ENCODE measurements at places on chromosomes 4 and X. TPM values are rescaled to one million over a fixed set of nuclear protein-coding genes. Genes with fewer than 3 reads are reported as not detected.

DNA sequence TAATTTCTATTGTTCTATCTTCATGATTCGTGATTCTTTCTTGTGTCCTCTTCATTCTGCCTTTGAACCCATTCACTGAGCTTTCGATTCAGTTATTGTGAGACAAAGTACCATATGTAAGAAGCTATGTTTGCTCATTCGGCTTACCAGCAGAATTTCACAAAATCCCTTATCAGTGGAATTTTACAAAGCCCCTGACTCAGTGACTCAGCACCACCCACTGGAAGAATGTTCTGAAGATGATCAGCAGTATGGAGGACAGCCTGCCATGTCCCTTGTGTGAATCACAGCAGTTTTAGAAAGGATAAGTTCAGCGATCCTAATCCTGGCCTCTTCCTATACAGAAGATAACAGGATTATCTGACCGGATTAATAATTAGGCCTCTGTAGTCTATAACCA lies 5.8 kb upstream of the UXT start:
- DNase-seq = no peak

DNA sequence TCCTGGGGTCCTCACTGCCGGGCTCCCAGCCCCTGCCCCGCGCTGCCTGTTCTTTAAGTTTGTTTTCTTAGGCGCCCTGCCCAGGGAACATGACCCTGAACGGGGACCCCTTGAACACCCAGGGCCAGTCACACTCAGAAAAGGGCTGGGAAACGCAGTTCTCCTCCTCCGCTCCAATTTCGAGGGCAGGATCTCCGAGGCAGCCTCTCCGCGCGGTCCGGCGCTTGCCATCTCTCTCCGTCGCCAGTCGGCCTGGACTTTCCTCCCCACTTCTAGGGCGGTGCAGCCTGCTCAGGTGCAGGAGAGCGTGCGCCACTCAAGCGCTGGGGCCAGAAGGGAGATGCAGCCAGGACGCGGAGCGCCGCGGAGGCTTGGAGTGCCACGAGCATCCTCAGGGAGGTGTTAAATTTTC lies 9.9 kb downstream of the PRDM8 start:
- DNase-seq = no peak

DOCK11 gene
- total RNA-seq = 16.7 TPM

- DNase-seq = peak; percentile 10
Measured at GRCh38 chr4:104942990-104943743, 203.5 kb upstream of the TET2 start.

GAGE12E gene
- not detected for total RNA-seq

DNA sequence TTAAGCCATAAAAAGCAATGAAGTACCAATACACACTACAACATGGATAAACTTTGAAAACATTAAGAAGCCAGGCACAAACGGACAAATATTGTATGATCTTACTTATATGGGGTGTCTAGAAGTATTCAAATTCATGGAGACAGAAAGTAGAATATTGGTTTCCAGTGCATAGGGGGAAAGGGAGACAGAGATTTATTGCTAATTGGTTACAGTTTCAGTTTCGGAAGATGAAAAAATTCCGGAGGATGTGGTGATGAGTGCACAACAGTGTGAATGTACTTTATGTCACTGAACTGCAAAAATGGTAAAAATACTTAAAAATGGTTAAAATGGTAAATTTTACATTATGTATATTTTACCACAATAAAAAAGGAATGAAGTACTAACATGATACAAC lies 5.1 kb upstream of the PRDX4 start:
- no peak for DNase-seq

GRCh38 chrX:113726466-113726865 lies 857.4 kb upstream of the HTR2C start:
- no peak for DNase-seq

- no peak for DNase-seq
Measured at GRCh38 chrX:2819345-2820135, 9.2 kb upstream of the GYG2 start.

CCNB3 gene
- 10.9 TPM for total RNA-seq

FRMD7 gene
- total RNA-seq = 0.82 TPM

DNA sequence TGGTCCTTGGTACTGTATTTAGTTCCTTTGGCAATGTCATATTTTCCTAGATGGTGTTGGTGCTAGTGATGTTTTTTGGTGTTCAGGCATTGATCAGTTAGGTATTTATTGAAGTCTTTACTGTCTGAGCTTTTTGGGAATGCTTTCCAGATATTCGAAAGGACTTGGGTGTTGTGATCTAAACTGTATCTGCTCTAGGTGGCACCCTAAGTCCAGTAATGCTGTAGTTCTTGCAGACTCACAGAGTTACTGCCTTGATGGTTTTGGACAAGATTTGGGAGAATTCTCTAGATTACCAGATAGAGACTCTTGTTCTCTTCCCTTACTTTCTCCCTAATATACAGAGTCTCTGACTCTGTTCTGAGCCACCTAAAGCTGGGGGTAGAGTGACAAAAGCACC lies 513.6 kb upstream of the PITX2 start:
- DNase-seq = no peak

DNA sequence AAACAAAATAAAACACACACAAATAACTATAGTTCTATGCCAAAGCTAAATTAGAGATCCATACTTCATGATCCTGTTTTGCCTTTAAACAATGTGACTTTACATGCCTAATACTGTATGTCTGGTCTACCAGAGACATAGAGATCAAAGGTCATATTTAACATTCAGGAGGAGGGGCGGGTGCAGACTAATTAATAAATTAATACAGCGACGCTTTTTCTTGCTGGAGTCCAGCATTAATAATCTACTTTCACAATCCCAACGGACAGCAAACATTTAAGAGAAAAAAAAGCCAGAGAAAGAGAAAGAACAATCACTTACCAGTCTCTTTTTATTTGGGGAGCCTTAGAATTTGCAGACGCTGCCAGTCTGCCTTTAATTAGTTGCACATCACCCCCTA lies 509 bp downstream of the CXXC4 start:
- no peak for DNase-seq

DNA sequence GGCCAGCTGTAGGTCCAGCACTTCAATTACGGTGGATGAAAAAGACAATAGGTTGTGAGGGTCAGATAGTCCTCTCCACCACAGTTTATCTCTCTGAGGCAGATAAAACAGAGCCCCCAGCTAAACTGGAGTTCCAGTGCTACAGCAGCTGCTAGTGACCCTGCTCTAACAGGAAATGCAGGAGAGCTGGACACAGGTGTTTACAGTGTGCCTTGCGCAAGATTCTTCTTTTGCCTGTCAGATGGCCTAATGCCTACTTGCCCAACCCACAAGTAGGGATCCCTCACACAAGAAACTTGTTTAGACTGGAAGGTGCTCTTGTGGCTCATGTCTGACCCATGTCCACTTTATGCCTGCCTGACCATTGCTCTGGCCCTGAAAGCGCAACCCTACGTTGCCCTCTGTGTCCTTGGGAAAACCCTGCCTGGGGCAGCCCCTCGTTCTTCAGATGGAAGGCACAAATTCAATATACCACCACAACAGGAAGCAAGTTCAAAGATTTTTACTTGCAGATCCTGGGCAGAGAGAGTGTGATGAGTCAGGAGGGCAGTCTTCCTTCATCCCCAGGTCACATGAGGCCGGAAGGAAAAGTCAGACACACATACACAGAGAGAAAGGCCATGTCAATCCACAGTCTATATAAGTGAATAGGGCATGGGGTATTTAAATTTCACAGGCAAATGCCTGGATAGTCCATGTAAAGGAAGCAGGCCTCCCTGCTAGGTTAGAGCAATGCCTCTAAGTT lies 105.1 kb upstream of the ADGRL3 start:
- no peak for DNase-seq

- no peak for DNase-seq
Measured at GRCh38 chr4:162475246-162475645, 311.4 kb upstream of the FSTL5 start.

GRCh38 chr4:174910271-174910670 lies 7.9 kb upstream of the ADAM29 start:
- DNase-seq = no peak

MND1 gene
- total RNA-seq = 7.2 TPM

IQCM gene
- total RNA-seq = not detected

DNA sequence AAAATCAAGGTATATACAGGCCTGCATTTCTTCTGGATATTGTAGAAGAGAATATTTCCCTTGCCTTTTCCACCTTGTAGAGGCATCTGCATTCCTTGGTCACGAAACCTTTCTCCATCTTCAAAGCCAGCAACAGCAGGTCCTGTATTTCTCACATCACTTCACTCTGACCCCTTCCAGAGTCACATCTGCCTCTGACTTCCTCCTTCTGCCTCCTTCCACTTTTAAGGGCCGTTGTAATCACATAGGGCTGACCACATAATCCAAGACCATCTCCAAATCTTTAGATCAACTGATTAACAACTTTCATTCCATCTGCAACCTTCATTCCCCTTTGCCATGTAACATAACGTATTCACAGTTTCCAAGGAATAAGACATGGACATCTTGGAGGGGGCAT lies 38.3 kb upstream of the NDP start:
- no peak for DNase-seq

DNA sequence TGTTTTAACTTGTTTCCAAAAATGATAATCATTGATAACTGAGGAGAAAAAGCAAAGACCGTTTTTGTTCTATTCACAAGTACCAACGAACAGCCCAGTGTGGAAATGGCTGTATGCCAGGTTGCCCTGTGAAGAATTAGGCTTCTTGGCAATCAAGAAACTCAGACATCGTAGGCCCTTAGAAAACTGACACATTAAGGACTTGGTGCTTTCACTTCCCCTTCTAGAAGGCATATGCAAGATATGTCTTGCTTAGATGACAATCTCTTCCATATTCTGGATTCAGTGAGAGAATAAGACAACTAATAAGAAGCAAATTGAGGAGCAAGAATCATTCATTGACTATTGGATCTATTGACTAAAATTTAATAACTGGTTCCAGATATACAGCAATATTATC lies 56.6 kb downstream of the ANAPC10 start:
- peak; percentile 19 for DNase-seq

PAGE5 gene
- total RNA-seq = not detected

GRCh38 chr4:52894443-52894842 lies 32.3 kb downstream of the RASL11B start:
- no peak for DNase-seq

DNA sequence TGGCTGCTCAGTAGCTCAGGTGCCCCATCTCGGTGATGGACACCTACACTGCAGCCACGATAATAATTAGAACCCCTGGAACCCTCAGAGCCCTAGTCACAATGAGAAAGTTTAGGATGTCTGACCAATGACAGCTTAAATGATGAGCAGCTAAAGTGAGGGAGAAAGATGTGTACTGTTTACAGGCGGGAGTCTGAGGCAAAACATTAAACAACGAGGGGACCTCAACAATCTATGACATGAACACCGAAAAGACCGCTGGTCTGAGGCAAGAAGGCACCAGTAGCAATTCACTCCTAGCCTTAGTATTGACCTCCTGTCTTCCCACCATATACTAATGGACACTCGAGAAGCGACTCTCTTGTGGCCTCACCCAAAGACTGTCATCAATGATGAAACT lies 369.5 kb upstream of the SMIM31 start:
- no peak for DNase-seq

- DNase-seq = peak; percentile 7
Measured at GRCh38 chr4:143641361-143641760, 59.1 kb downstream of the FREM3 start.

RPA4 gene
- 6.1 TPM for total RNA-seq

TLR6 gene
- total RNA-seq = 1.9 TPM
